ENCODE measurements at places on chromosomes 11 and 22.

DNA sequence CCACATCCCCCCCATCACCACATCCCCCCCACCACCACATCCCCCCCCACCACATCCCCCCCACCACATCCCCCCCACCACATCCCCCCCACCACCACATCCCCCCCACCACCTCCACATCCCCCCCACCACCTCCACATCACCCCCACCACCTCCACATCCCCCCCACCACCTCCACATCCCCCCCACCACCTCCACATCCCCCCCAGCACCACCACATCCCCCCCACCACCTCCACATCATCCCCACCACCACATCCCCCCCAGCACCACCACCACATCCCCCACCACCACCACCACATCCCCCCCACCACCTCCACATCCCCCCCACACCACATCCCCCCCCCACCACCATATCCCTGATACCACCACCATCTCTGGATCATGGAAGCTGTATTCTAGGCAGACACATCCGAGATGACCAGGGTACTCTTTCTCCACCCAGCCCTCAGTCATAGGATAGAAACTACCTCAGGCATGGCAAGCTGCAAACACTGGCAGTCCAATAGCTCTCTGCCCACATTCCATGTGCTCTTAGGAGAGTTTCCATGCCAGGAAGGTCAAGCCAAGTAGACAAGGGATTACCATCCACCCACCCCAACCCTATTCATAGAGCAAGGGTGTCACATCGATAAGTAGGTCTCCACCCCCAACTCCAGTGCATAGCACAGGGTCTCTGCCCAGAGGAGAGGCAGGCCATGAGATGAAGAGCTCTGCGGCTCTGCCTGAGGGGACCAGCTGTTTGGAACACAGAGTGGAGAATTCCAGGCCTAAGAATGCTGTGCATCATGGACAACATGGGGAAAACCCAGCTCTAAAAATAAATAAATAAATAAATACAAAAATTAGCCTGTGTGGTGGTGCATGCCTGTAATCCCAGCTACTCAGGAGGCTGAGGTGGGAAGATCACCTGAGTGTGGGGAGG, 33.0 kb upstream of the TEAD1 start:
- DNase-seq: no peak

DNA sequence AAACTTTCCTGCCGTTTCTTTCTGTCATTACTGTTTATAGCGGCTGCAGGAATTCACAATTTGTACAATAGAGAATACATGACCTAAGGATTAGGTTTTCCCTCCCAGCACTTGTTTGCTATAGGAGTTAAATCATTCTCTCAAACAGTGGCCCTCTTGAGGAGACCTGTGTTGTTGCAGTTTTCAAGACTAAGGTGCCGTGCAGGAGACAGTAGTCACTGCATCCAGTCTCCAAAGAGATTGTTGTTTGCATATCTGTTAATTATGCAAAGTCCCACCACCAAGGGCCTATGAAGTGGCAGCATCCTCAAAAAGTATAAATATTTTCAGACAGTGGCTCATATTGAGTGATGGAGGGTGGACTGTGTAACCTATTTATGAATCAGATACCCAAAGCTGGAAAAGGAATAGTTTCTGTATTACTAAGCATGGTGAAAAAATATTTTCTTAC, 2.3 kb downstream of the PRSS23 start:
- DNase-seq: no peak

GRCh38 chr11:12224537-12224893, 114.1 kb downstream of the MICAL2 start:
- peak; percentile 68 for DNase-seq

DNA sequence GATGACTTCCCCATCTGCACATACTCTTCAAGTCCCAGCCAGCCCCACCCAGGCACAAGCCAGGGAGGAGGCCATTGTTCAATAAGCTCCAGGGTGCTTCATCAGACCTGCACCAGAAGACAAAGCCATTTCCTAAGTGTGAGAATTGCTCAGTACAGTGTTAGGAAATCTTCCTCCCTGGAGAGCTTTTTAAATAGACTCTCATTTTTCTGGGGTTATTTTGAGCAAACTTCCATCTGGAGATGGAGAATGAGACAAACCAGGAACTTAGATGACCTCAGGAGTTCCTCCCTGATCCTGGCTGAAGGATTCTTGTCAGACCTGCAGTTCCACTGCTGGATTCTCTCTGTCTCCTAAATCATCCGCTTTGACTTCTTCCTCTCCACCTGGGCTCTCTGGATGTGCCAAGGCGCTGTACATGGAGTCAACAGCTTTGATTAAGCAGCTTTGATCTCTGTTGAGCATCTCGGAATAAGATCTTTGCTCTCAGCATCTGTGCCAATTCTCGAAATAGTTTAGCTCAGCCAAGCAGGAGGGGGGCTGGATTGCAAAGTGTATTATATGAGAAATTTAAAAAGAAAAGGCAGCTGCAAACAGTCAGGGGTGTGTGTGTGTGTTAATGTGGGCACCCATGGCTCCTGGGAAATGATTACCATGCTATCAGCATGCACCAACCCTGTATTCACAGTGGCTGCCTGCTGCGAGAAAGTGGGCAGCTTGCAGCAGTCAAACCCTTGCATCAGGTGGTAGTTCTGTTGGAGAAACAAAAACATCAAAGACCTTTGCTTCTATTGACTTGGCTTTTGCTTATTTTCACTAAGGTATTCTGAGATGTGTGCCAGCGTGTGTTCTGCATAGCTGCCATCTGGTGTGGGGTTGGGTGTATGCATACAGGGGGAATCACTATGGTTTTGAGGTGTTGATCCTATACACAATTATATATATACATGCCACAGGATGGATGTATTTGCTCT, 70.2 kb upstream of the NAV2 start:
- DNase-seq: no peak

DNA sequence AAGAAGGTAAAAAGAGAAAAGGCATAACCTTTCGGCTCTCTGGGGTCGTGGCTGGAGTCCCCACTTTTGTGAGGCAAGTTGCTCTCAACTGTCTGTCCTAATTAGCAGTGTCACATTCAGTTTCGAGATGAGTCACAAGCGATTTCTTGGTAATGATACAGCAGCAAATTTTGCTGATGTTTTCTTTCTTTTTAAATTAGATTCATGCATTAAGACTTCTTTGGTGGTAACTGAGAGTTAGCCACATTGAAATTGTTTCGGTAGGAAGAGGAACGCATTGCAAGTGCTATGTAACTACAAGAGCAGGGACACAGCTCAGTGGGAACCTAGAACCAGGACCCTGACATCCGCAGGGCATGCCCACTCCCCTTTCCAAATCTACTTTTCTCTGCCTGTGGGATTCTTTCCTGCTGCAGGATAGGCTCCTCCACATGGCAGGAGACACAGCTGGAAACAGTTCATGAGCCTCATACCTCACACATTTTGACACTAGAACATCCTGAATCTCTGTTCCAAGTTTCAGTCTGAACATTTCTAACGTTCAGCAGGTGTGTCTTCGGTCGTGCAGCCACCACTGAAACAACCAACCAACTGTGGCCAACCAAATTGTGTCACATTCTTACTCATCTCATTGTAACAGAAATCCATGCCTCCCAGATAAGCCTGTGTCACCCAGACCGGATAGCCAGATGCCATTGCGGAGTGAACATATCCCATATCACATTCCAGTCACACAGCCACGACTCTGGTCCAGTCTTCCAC, 987.6 kb downstream of the NTM start:
- no peak for DNase-seq

Data from stimulated activated CD8-positive, alpha-beta memory T cell treated with anti-CD3 and anti-CD28 coated beads, Interleukin-7, amount 100 ng/mL, for 1 hour (primary cell).